ENCODE measurements at places on chromosomes 4 and X.

DNA sequence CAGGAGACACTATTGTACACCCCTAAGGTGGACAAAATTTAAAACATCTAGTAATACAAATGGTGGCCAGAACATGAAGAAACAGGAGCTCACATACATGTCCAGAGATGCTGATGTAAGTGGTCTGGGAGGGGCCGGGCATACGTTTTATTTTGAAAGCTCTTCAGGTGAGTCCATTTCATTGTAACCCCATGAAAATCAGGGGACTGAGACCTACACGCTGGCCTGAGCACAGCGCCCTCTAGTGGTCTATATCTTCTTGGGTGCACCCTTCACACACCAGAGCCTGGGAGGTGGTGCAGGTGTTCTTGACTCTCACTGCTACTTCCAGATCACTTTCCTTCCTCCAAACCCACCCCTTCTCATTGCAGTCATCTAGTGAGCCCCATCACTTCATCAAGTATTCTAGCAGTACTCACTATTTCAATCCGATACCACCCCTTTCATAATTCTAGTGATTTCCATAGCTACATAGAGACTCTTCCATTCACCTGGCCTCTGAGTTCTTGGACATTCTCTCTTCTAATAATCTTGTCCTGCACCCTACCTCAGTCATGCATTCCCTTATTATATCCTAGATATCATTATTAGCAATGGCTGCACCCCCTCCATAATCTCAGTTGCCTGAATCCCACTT, 4.3 kb upstream of the TLR6 start:
- peak; percentile 53 for DNase-seq

- DNase-seq, result no peak
These were observed 80.0 kb downstream of the NWD2 start for GRCh38 chr4:37324546-37324945.

- DNase-seq, result no peak
These were observed 717.0 kb downstream of the CCSER1 start for GRCh38 chr4:90844241-90844640.

DNA sequence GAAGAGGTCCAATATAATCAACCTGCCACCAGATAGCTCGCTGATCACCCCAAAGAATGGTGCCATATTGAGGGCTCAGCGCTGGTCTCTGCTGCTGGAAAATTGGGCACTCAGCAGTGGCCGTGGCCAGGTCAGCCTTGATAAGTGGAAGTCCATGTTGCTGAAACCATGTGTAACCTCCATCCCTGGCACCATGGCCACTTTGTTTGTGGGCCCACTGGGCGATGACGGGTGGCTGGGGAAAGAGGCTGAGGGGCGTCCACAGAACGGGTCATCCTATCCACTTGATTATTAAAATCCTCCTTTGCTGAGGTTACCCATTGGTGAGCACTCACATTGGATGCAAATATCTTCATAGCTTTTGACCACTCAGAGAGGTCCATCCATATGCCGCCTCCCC, 7.7 kb downstream of the F8A2 start:
- no peak for DNase-seq

- no peak for DNase-seq
These were observed 46.2 kb downstream of the PCDH19 start for GRCh38 chrX:100363896-100364295.

DNA sequence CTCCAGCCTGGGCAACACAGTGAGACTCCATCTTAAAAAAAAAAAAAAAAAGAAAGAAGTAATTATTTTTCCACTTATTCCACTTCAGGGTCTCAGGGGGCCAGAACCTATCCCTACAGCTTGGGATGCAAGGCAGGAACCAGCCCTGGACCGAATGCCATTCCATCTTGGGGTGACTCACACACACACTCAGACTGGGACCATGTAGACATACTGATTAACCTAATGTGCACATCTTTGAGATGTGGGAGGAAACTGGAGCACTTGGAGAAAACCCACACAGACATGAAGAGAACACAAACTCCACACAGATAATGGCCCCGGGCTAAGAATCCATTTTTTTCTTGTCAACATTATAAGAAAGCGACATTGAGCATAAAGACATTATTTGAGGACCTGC, 132.5 kb downstream of the PTTG2 start:
- peak; percentile 88 for DNase-seq

DNA sequence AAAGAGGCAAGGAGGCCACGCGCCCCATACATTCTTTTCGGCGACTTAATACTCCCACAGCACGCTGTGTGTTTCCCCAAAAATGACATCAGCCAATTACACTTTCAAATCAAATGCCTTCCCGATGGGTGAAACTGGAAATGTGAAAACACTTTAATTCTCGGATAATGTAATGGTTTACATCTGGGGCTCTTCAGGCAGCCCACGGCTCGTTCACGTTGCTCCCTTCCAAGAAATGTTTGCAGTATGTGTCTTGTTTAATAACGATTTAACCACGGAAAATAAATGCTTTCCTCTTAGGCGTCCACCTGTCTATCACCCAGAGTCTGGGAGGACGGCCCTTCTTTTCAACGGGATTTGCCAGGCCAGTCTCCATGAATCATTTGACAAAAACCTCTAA, 272.5 kb downstream of the SHOX start:
- no peak for DNase-seq

DNA sequence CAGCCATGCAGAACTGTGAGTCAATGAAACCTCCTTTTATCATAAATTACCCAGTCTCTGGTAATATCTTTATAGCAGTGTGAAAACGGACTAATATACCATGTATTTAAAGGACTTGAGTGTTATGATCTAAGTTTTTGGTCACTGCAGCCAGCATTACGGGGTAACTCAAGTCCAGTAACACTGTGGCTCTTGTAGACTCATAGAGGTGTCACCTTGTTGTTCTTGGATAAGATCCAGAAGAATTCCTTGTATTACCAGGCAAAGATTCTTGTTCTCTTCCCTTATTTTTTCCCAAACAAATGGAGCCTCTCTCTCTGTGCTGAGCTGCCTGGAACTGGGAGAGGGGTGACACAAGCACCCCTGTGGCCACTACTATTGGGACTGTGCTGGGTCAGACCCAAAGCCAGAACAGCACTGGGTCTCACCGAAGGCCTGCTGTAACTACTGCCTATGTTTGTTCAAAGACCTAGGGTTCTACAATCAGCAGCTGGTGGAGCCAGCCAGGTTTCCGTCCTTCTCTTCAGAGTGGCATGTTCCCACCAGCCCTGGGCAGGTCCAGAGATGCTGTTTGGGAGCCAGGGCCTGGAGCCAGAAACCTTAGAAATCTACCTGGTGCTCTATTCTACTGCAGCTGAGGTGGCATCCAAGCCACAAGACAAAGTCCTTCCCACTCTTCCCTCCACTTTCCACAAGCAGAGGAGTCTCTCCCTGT, 43.7 kb upstream of the MED14 start:
- DNase-seq, result no peak

DNA sequence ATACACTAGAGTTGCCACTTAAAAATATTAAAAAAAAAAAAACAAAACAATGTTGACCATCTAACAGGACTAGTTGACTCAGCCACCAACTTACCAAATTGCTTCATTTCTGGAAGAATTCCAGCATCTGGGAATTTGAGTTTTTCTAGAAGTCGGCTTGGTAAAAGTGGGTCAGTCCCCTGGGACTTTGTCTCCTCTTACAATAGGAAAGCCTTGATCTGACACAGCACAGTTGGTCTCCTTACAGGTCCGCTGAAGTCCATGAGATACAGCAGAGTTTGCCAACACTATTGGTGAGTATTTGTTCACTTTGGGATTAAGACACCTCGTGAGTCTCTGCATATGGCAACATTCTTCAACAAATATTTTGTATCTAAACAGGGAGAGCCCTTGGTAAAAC, 18.2 kb upstream of the DDIT4L start:
- no peak for DNase-seq

DNA sequence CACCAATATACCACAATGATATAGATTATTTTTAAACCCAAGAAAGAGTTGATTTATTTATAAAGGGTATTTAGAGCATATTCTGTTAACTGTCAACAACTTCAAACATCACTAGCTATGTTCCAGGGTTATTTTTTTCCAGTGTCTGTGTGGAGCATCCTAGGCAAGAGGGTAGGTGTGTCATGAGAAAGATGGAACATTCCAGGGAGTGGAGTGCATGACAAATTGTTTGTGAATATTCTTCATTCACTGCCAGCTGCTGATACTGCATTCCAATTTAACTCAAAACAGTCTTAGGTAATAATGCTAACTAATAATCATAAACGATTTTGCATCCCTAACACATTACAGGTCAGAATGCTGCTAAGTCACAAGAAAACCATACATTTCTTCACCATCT, 148.7 kb upstream of the RASGEF1B start:
- no peak for DNase-seq

DNA sequence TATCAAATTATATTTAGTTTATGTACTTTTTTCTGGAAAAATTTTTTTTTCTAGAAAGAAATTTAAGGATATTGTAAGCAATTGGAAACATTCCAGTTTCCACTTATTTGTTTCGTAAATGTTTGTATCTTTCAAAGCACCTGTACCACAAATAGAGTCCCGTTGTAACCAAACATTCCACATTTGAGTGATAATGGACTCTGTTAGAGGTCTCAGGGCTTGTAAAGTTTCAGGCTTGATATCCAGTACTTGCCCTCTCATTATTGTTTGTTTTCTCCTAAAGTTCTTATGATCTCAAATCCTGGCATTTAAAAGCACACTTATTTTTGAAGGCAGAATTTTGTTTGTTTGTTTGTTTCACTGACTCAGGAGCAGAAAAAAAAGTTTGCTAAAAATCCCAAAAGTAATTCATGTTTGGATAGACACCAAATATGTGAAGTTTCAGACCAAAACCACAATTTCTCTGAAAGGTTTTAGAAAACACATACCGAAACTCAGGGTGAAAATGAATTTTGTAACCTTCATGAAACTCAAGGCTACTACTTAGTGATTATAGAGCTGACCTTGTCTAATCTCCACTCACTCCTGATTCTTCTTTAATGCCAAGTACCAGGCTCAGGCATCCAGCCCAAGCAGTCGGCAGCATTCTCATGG, 5.7 kb upstream of the TMEM192 start:
- no peak for DNase-seq

GRCh38 chr4:80172203-80172602, 25.1 kb upstream of the PRDM8 start:
- no peak for DNase-seq

- no peak for DNase-seq
These were observed 14.0 kb upstream of the KIAA0232 start for GRCh38 chr4:6768539-6768905.

DNA sequence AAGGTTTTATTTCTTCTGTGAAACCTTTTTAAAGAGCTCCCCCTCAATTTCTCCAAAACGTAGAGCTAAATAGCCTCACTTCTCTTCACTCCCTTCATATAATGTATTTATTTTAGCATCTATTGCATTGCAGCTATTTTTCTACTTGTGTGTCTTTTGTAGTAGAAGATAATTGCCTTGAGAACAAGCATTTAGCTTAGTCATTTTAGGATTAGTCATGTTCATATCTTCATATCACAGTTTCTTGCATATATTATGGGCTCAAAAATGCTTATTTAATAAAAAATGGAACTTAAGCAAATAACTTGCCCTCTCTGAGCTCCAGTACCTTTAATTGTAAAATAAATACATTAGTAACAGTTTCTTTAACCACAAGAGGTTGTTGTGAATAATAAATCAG, 72.1 kb upstream of the SPANXC start:
- DNase-seq, result peak; percentile 40

DNA sequence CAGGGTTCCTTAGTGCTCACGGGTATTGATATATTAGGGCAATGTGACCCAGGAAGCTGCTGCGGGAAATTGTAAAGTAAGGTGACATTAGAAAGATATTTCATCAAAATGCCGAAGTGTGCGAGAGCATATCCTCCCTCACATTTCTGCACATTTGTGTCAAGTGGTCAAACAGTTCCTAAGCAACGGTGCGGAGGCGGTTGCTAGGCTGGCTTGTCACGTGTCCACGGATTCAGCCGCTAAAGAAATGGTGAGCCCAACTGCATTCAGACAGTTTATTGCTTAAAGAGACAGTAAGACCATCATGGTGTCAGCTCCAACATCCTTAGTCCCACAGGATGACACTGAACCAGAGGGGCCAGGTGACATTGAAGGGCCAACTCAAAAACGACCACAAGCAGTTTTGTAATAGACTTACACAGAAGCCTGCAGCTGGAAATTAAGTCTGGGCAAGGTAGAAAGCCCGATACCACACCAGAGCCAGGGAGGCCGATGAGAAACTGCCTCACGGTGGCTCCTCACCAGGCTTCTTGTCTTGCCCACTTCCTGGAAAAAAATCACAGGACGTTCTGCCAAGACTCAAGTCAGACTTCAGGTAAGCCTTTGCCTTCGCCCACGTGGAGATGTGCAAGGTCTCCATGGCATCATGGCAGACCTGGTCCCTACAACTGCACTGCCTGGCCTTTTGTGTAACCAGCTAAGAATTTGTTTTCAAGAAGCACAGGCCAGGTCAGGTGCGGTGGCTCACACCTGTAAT, 50.4 kb downstream of the USP11 start:
- DNase-seq, result peak; percentile 74

- DNase-seq, result no peak
These were observed 17.0 kb downstream of the FGFBP1 start for GRCh38 chr4:15921592-15921932.

- no peak for DNase-seq
These were observed 90.0 kb downstream of the MAOA start for GRCh38 chrX:43745938-43746721.

DNA sequence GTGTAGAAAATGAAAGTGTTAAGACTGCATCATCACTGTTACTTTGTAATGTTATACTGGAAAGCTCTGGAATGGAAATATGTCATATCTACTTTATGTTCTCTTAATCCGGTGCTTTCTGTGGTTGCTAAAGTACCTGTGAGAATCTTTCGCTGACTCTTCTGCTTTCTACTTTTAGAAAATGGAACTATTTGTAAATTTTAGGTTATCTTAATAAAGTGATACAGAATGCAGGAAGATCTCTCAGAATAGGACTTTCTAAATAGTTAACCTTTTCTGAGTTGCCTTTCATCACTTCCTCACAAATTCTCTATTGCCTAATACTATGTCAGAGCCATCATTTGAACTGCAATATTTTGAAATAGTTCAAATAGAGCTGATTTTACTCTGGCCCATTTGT, 69.3 kb downstream of the BMP2K start:
- peak; percentile 55 for DNase-seq

DNA sequence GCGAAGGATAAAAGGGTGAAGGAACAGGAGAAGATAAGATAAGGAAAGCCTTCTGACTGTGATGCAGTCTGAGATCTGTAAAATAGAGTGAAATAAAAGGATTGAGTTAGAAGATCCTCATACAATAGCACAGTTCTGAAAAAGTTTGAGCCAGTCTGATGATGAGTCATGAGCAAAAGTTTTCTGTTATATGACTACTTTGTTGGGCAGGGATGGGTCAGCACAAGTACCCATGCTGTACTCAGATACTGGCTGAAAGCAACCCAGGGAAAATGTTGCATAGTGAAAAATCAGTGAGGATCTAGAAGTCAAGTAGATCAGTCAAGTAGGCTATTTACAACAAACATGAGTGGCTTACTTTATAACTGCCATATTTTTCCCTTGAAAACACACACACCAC, 253.5 kb downstream of the PCDH10 start:
- peak; percentile 68 for DNase-seq

DNA sequence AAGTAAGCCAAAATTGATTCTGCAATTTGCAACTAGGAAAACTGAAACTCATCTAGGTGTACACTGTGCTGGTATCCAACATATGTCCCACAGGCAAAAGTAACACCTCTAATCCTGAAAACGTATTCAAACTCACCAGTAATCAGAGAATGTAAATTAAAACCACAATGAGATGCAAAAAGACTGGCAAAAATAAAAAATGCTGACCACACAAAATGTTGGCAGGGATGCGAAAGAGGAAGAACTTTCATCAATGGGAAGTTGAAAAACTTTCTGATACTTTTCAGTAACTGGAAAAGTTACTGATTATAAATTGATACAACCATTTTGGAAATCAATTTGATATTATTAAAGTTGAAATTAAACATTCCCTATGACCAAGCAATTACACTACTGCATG, 20.1 kb upstream of the CORIN start:
- DNase-seq, result no peak
